ENCODE measurements at places on chromosomes 11 and 22.

GRCh38 chr11:39972461-39972860 lies 1487.0 kb downstream of the LRRC4C start:
- no peak for DNase-seq

DNA sequence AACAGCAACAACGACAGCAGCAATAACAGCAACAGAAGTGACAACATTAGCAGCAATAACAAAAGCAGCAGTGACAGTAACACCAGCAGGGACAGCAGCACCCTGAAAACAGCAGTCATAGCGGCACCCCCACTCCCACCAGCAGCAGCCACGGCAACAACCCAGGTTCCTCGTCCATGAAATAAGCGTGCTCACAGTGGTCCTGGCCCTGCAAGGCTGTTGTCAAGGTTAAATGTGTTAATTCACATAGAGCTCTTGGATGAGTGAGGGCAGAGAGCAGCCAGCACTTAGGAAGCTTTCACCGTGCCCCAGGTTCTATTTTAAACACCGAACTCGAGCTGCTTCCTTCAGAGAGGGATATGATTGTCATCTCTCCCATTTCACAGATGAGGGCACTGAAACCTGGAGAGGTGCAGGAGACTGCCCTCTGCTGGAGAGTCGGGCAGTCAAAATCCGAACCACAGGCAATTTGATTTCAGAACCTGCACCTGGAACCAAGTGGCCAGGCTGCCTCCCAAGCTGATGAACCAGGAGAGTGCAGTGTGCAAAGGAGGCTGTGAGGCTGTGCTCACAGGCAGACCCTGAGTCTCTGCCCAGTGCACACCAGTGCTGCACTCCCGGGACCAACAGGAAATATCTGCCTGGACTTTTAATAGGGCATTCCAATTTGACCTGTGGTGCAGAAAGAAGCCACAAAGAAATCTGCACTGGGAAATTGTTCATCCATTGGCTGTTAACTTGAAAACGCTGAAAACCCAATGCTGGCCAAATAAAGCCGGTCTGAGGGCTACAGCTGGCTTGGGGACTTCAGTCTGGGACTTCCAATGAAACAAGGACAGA lies 22.9 kb upstream of the FGF3 start:
- no peak for DNase-seq

DNA sequence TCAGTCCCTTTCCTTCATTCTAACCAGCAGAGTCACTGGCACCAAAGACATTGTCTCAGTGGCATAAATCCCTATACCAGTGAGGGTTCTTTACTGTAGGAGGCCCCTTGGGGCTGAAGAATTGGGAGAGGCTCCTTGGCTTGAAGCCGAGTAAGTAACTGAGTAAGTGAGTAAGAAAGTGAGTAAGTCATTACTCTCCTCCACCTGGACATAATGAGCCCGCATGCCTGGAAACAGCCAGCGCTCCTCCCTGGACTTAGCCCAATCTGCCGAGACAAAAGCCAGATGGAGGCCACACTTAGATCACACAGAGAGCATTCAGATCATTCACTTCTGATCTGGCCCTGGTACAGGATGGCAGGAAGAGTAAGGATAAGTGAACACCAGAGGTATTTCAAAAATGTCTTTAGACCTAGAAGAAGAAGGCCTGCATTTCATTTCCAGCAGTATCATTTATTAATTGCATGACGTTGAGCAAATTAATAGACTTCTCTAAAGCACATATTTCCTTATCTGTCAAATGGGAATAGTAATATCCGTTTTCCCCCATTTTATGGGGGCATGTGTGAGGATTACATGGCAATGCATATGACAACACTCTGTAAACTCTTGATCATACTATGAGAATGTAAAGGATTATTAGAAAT lies 8.2 kb upstream of the MICAL3 start:
- DNase-seq: no peak

- DNase-seq: no peak
Observed at GRCh38 chr22:29641042-29641699, 37.7 kb downstream of the NF2 start.

DNA sequence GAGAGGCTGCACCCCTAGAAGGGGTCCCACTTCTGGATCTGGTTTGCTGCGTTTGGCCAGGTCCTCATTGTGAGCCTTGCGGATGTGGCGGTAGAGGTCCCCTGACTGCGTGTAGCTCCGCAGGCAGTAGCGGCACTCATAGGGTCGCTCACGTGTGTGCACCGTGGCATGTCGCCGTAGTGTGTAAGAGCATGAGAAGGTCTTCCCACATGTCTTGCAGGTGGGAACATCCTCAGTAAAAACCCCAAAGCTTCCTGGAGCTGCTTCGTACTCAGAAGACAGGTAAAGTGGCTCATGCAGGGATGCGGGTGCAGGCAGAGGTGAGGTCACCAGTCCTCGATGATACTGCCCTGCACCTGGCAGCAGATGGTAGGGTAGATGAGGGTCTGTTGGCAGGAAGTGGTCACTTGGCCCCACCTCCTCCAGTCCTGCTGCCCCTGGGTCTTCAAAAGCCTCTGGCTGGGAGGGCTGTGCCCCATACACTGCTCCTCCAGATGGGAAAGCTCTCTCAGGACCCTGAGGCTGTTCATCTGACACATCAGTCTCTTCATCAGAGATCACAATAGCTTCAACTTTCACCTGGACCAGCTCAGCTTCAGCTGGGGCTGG lies 1.7 kb downstream of the ZBTB3 start:
- DNase-seq: no peak

- no peak for DNase-seq
Observed at GRCh38 chr11:3341298-3341697, 37.6 kb downstream of the ZNF195 start.

- no peak for DNase-seq
Observed at GRCh38 chr11:61860054-61860903, 31.1 kb downstream of the FADS3 start.

DNA sequence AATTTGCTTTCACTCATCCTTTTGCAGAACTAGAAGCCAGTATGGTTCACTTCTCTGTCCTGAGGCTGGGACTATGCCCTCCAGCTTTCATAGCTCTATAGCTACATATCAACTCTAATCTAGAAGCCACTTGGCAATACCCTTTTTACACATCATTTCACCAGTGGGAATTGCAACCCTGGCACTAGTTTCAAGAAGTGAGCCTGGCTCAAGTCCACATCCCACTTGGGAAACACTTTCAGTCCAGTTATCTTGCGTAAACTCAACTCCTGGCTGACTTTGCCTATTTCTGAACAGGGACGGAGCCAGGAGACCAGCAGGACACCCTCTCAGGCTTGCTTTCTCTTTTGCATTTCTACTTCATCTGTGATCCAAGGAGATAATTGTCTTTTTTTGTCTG lies 19.9 kb upstream of the FAT3 start:
- no peak for DNase-seq

DNA sequence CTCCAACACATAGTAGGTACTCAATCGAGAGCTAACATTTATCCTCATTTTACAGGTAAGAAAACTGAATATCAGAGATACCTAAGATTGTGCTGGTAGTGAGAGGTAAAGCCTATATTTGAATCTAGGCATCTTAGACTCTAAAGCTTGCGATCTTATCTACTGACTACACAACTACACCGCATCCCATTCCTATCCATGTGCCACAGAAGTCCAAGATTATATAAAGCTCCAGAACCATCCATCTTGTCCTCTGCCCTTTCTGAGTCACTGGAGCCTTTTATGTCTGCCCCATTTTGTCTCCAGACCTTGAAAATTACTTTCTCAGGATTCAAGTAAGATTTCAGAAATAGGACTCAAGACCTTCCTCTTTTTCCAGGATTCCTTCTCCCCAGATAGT lies 84.4 kb downstream of the OR5AK2 start:
- DNase-seq: no peak

- DNase-seq: no peak
Observed at GRCh38 chr11:22930816-22931594, 70.7 kb upstream of the CCDC179 start.

DNA sequence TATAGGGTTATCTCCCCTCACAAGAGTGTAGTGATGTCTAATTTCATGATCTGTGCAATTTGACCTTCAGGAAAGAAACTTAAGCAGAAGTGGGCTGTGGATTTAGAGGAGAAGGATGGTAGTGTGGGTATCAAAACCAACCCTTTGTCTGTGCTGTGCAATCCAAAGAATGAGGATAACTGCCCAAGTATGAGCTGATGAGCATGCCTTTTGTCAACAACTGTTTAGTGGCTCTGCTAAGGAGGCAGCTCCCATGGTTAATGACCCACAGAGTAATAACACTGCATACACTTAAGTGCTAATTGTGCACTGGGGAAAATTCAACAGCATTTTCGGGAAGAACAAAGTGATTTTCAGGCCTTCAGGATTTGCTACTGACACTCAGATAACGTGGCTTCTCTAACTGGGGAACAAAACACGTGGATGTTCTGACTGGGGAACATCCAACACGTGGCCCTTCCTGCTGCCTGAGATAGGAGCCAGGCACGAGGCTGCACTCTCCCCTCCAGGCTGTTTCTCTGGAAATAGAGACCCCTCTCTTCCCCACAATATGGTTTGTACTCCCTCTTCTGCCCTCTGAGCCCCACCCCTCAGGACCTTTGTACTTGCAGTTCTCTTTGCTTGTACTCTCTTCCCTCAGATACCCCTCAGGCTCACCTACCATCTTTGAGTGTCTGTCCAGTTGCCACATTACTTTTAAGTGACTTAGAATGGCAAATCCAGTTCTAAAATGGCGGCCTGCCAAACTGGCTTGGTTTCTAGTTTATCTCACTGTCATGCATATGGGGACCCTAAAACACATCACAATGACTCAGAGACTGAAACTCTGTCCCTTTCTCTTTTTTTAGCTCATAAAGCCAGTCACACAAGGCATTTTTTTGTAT lies 234.9 kb upstream of the POU2AF2 start:
- DNase-seq: no peak

DNA sequence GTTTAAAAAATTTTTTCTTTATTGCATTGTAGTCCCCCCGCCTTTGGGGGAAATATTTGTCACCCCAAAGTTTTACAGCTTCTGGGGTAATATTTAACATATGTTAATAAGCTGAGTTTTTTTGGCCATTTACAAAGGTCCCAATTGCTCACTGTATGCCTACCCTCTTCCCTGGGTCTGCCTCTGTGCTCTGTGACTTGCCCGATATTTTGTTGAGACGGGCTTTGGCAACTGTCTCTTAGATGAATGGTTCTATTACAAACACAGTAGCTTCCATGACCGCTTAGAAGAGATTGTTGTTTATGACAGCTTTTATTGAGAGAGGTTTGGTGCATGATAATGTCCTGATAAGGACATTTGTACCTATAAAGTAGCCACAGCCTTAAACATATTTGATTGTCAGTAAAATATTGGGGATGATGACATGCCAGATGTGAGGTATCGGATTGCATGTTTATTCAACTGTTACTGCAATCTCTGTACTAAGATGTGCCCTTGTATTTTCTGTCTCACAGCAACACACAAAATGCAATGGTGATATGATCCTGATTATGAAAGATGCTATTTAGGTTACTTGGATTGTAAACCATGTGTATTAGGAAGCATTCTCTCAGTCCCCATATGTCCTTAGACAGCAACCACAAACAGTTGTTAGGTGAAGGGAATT lies 103.1 kb downstream of the TEAD1 start:
- no peak for DNase-seq

All from foreskin melanocyte (primary cell).